Activated CD4-positive, alpha-beta T cell treated with anti-CD3 and anti-CD28 coated beads for 1 hour (primary cell): ENCODE measurements at places on chromosomes 13 and 19.

- no peak for DNase-seq
Observed at GRCh38 chr19:49409441-49410029, 13.7 kb downstream of the PTH2 start.

GRCh38 chr19:46786236-46787039, 2.0 kb downstream of the SLC1A5 start:
- peak; percentile 77 for DNase-seq

DNA sequence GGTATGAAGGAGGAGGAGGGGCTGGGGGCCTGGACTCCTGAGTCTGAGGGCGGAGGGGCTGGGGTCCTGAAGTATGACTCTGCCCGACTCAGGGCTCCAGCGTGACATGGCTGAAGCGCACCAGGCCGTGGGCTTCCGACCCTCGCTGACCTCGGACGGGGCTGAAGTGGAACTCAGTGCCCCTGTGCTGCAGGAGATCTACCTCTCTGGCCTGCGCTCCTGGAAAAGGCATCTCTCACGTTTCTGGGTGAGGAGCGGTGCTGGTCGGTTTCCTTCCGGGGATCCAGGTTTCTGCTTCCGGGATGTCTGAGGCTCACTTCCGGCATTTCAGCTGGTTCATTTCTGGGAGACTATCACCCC, 1.2 kb downstream of the CPT1C start:
- DNase-seq, result no peak

GRCh38 chr13:29861694-29862110, 11.3 kb upstream of the UBL3 start:
- DNase-seq, result no peak

GRCh38 chr13:98942485-98942884, 35.4 kb downstream of the DOCK9 start:
- no peak for DNase-seq

DNA sequence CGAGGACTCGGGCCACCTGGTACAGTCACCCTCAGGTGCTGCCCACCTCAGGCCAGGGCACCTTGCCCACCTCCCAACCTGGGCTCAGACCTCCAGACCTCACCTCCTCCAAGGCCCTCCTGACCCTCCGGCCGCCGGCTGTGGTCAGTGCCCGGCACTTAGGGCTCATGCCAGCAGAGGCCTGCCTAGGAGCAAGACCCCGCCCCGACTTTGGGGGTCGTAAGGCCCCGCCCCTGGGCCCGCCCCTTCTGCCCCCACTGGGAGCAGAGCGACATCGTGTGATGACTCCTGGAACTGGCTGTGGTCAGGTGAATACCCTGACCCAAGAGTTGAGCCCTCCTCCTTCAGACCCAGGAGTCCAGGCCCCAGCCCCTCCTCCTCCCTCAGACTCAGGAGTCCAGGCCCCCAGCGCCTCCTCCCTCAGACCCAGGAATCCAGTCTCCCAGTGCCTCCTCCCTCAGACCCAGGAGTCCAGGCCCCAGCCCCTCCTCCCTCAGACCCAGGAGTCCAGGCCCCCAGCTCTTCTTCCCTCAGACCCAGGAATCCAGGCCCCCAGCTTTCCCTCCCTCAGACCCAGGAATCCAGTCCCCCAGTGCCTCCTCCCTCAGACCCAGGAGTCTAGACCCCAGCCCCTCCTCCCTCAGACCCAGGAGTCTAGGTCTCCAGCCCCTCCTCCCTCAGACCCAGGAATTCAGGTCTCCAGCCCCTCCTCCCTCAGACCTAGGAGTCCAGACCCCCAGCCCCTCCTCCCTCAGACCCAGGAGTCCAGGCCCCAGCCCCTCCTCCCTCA, at the start of gene SBK2:
Gene SBK2 (minus strand): TSS at position 183 of the 790 bp plus-strand sequence. CDS start 839 bp downstream, outside the sequence.
- DNase-seq, result no peak

DNA sequence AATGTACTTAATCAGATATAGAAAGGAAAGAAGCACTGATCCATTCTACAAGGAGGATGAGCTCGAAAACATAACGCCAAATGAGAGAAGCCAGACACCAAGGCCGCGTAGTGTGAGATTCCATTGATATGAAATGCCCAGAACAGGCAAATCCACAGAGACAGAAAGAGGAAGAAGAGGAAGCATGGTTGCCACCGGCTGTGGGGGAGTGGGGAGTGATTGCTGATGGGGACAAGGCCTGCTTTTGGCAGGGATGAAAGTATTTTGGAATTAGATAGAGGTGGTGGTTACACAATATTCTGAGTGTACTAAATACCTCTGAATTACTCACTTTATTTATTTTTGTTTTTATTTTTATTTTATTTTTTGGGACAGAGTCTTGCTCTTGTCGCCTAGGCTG, 50.2 kb upstream of the KLF2 start:
- DNase-seq, result no peak

DNA sequence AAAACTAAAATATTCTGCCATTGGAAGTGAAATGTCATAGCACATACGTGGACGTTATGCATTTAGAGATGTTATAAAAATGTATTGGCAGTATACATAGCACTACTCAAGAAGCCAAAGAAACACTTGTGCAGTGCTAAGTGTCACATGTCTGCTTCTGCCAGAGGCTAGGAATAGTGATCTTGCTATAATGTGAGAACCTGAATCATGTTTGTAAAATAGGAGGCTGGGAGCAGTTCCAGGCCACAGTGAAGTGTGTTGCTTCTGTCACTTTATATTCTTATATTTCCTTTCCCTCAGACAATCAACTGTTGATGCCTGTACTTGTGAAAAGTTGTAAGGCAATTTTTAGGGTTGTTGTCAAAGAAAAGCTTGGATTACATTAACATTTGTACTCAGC, 3.4 kb downstream of the TRAPPC2B start:
- DNase-seq, result no peak

- DNase-seq, result no peak
Observed at GRCh38 chr19:2076526-2076944, 19.6 kb downstream of the MOB3A start.

GRCh38 chr19:30117636-30118145, 175.7 kb downstream of the URI1 start:
- DNase-seq, result no peak

GRCh38 chr19:50814883-50815282, 8.7 kb downstream of the KLK1 start:
- DNase-seq, result no peak
